Inflammatory macrophage treated with lipopolysaccharide for 4 hours (primary cell): ENCODE measurements at places on chromosomes 7 and 10.

- no peak for DNase-seq
Observed at GRCh38 chr10:42734536-42734935, 48.1 kb upstream of the BMS1 start.

- no peak for DNase-seq
Observed at GRCh38 chr7:157468221-157469111, 131.7 kb downstream of the DNAJB6 start.

DNA sequence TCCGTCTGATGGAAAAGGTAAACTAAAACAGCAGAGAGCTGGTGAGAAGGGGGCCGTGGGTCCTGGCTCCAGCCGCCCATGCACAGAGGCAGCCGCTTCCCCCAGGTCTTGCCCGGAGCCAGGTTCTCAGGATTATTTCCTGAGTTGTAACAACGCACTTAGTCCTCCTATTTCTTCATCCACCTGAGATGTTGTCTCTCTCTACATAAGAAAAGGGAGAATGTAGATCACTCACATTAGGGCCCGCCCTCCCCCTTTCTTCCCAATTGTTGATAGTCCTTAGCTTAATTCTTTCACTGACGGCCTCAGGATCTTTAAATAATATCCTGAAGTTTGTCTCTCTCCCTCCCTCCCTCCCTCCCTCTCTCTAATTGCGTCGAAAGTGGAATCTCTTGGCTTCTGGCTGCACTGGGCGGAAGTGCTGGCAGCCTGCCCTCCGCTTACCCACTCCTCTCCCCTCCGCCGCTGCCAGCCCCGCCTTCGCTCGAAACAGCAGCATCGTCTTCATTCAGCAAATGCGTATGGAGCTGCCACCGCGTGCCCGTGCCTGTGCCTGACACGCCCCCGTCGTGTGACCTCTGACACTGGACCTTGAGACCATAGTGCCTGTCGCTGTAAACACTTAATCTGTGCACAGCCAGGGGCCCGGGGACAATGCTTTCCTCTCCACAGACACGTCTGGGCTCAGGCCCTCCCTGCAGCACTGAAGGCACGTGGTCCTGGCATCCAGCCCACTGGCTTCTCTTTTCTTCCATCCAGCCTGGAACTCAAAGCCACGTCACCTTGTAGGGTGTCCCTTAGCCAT lies 174.5 kb upstream of the PPP2R2D start:
- DNase-seq: peak; percentile 2

- no peak for DNase-seq
Observed at GRCh38 chr7:158849442-158849767, 7.0 kb upstream of the DYNC2I1 start.

GRCh38 chr7:47331179-47331565 lies 250.7 kb downstream of the TNS3 start:
- no peak for DNase-seq

DNA sequence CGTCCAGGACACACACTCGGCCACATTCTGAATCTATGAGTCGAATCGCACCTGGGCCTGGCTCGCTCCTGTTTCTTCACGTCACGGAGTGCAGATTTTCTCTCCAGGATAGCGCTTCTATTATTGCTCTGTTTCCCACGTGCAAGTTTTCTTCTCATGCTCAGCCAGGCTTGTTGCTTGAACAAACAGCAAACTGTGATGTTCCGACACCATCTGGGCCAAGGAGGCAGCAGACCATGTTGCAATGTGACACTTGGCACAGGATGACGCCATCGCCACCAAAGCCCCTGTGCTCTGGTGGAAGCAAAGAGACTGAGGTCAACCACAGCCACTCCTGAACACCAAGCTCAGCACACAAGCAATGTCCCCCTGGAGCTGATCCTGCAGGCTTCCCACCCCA lies 507.1 kb upstream of the ADARB2 start:
- DNase-seq: no peak

- DNase-seq: peak; percentile 60
Observed at GRCh38 chr10:127874671-127875448, 17.9 kb downstream of the CLRN3 start.

DNA sequence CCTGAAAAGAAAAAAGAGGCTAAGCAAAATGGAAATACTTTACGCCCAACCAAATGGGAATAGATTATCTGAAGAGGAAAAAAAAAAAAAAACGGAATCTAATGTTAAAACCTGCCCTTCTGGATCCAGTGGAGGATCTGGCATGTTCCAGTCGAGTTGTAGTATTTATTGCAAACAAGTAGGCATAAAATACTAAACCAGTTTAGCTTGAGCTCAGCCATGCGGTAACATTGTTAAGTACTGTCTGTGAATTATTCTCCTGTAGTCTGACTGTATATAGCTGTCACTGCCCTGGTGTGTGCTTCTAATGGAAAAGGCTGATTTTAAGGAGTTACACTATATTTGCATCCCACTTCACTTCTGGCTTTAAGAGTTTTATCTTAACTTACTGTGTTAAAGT lies 40.3 kb downstream of the CELF2 start:
- DNase-seq: no peak

- no peak for DNase-seq
Observed at GRCh38 chr7:132738254-132738653, 162.0 kb upstream of the PLXNA4 start.

DNA sequence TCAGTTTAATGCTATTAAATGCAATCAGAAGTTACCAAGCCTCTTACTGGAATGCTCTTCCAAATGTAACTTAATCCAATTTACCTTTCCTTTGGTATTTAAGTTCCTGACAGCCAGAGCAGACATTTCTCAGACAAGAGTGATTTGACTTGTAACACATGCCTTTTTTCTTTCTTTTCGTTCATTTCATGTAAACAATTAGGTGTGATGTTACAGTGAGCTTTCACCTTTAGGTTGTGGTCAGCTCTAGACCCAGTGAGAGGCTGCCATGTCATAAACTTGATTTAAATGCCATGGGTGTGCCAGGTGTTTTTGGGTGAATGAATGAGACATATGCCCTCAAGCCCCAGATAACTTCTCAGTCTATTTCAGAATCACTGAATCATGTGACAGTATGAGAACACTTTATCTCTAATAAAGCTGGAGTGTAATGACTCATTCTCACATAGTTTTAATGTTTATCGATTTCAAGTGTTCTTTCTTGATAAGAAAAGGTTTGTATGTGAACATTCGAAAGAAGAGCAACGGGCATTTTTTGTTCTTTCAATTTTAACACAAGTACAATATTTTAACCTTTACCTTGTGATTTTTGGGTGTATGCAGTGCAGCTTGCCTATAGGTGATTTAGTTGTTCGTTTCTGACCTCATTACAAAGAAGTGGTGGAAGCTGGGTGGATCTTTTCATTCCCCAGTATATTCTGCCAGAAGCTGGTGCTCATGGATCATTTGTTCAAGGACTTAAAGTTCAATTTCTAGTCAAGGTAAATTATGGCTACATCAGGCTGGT lies 61.5 kb downstream of the CHN2 start:
- no peak for DNase-seq

GRCh38 chr10:24168258-24169170 lies 40.4 kb upstream of the KIAA1217 start:
- no peak for DNase-seq

- no peak for DNase-seq
Observed at GRCh38 chr7:23343806-23344475, 44.8 kb downstream of the MALSU1 start.

DNA sequence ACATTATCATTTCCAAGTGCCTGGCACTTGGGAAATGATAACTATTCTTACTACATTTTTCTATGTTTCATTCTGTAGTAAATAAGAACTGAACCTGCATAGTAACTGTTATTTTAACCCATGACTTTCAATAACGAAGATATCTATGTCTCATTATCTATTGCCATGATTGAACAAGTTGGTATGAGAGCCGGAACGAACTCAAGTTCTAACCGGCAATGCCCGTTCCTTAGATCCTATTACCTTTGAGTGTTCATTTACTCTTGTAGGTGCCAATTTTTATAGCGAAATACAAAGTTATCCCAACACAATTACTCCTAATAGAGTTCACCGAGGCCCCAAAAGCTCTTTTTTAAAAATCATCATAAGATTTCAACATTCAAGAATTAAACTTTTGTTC lies 885 bp upstream of the MET start:
- no peak for DNase-seq

- no peak for DNase-seq
Observed at GRCh38 chr7:118711688-118712087, 487.2 kb downstream of the ANKRD7 start.

DNA sequence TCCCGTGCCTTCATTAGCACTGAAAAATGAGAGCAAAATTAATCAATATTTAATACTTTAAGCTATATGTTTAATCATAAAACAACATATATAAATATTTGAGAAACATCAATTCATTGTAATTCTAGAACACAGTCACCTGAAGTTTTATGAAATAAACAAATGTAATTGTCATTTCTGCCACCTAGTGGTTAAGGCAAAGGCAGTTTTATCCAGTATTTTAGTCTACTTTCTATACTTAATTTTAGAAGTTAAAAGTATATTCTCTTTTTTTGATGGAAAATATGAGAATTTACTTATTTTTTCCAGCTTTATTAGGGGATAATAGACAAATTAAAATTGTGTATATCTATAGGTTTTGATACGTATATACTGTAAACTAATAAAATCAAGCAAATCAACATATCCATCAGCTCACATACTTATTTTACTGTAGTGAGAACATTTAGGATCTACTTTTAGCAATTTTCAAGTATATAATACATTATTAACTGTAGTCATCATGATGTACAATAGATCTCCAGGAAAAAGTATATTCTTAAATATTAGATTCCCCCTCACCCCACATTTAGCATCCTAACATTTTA lies 16.9 kb downstream of the PCGF6 start:
- DNase-seq: peak; percentile 34

GRCh38 chr10:79165070-79165778 lies 96.5 kb downstream of the ZMIZ1 start:
- DNase-seq: no peak

DNA sequence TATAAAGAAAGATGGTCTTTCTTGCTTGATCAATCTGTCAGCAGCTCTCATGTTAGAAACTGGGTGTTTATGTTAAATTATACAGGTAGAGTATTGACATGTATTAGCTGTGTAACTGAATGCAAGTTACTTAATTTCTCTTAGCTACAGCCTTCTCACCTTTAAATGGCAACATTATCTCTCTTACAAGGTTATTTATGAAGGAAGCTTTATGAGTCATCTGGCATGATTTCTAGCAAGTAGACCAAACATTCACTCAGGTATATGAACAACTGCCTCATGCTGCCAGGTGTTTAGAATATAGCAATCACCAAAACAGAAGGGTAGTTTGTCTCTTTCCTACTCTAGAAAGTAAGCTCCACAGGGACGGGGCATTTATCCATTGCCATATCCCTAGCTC lies 8.5 kb downstream of the ARL4A start:
- no peak for DNase-seq

GRCh38 chr7:3200504-3200903 lies 100.5 kb upstream of the SDK1 start:
- DNase-seq: peak; percentile 10

DNA sequence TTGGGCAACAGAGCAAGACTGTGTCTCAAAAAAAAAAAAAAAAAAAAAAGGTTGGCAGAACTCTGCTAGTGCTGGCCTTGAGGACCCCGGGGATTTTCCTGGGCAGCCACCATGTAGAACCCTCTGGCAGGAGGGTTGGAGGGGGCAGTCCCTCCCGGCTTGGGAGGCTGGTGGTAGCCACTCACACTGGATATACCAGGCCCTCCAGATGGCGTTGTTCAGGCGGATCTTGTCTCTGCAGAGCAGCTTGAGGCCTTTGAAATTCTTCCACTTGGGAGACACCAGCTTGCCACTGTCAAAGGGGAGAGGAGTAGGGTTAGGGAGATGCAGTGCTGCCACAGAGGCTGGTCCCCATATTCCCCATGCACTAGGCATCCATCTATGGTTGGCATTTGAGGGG lies 8.4 kb downstream of the MLXIPL start:
- no peak for DNase-seq

DNA sequence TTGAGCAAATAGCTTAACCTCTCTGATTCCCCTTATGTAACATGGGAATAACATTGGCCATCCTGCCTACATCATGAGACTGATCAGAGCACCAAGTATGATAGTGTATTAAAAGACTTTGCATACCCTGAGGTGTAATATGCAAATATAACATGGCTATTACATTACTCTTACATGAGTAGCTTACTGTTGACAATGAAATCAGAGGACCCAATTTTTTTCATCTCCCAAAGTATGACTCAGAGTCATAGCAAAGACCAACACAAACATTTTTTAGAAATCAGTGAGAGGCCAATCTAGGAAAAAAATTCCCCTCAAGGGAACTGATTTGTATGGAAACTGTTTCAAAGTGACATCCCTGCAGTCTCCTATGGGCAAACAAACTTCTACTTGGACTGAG lies 47.0 kb upstream of the TMEM140 start:
- no peak for DNase-seq

- DNase-seq: peak; percentile 14
Observed at GRCh38 chr10:34780818-34781380, 34.2 kb downstream of the PARD3 start.

DNA sequence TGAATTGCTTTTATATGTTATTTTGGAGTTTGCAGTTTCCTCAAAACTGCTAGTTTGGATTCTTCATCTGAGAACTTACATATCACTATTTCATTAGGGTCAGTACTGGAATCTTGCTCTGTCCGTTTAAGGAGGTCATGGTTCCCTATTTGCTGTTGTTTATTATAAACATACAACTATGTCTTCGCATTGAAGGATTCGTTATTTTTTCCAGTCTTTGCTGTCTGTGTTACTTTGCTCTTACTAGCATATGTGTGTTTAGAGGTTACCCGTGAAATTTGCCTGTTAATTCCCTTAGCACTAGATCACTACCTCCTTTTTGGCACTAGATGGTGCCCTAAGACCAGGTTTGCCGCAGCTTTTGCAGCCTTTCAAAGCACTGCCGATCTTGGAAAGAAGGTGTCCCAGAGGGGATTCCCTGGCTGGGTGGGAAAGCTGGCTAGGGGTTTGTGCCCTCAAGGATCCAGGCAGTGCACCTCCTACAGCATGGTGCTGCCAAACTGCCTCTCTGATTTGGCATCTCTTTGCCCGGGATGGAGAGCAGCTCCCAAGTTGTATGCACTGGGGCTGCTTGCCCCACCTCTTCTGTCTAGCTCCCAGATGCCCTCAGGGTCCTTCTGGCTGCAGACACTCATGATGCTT lies 103.1 kb upstream of the APBB1IP start:
- DNase-seq: peak; percentile 74

DNA sequence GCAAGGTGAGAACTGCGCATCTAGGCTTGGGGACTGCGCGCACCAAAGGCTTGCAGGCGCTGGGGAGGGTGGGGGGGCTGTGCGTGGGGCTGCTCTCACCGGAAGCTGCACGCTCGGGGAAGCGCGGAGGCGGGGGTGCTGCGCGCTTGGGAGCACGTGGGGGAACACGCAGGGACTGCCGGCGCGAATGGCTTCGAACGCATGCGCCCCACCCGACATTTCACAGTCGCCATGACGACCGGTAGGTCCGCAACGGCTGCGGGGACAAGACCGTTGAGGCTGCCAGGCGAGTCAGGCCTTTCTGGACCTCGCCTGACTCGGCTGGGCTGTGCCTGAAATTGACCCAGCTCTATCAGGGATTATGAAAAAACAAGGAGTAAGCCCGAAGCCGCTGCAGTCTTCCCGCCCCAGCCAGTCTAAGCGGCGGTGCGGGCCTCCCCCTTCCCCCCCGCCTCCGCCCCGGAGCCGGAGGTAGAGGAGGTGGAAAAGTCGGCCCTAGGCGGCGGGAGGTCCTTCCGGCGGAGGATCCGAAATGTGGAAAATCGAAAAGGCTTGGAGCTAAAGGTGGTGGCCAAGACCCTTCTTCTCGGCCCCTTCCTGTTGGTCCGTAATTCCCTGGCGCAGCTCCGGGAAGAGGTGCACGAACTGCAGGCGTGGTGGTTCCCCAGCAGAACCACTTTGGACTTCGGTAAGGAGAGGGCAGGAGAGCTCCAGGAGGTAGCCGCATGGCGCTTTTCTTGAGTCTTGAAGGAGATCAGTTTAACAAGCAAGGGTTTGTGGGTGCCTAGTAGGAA lies 34.9 kb upstream of the STEAP1 start:
- DNase-seq: no peak

GRCh38 chr10:14936584-14936983 lies 17.3 kb downstream of the DCLRE1C start:
- DNase-seq: no peak
